Left ventricle myocardium inferior (tissue), 1 donor: ENCODE measurements at places on chromosomes 1 and 21. TPM values are rescaled to one million over a fixed set of nuclear protein-coding genes. Genes with fewer than 3 reads are reported as not detected.

The SPRR2F gene
- not detected for total RNA-seq

The SAMD13 gene
- 2.0 TPM for total RNA-seq

The GUCA2A gene
- total RNA-seq = not detected

The PLCH2 gene
- 0.16 TPM for total RNA-seq

The ARHGEF16 gene
- 0.52 TPM for total RNA-seq

The NPR1 gene
- 10.4 TPM for total RNA-seq

The RPL11 gene
- 684 TPM for total RNA-seq

The GBP3 gene
- total RNA-seq = 7.9 TPM

The DPH5 gene
- total RNA-seq = 40.0 TPM

The KMO gene
- not detected for total RNA-seq

The CENPF gene
- total RNA-seq = 1.7 TPM

The NUF2 gene
- total RNA-seq = 1.0 TPM

The CRABP2 gene
- 0.60 TPM for total RNA-seq

The ADAMTS4 gene
- total RNA-seq = 14.1 TPM

The SMIM12 gene
- total RNA-seq = 37.9 TPM

The KIAA0040 gene
- 12.8 TPM for total RNA-seq

The PFKFB2 gene
- 107 TPM for total RNA-seq

The FAM110D gene
- total RNA-seq = 3.1 TPM

The YRDC gene
- 5.7 TPM for total RNA-seq

DNA sequence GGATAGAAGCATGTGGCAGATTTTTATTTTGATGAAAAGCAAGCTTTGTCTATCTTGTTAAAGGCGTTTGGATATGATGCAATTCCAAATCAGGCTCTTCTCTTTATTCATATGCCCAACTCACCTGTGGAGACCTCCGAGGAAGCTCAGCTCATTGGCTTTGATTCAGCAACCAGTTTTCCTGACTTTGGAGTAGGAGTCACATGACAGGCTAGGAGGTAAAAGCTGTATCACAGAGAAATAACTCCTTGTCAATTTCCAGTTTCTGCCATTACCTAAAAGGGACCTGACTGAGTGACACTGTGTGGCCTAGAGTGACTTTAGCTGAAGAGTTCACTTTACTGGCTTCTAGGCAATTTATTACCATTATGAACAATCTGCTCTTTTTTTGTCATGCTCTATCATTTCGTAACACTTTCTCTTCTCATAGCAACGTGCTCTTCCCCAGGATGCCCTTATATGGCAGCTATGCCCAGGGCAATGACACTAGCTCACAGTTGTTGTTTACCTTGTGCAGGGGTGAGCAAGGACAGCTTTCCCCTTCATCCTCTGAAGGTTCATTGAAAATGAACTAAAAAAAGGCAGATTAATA lies 107.2 kb downstream of the KCNK1 start:
- DNase-seq = no peak

DNA sequence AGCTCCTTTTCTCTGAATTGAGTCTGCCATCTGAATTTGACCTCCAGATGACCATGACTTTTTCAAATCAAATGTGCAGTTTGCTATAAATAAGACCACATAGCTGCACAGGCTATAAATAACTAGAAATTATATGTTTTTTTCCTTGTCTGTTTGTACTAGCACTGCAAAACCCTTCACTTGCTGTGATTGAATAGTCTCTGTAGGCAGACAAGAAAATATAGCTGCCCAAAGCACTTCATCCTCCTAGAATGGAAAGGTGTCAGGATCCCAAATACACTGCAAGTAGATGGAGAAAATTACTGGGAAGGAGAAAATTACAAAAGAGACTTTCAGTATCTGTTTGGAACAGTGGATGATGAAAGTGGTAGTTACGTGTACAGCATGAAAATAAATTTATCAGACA lies 175.8 kb downstream of the APP start:
- no peak for DNase-seq

DNA sequence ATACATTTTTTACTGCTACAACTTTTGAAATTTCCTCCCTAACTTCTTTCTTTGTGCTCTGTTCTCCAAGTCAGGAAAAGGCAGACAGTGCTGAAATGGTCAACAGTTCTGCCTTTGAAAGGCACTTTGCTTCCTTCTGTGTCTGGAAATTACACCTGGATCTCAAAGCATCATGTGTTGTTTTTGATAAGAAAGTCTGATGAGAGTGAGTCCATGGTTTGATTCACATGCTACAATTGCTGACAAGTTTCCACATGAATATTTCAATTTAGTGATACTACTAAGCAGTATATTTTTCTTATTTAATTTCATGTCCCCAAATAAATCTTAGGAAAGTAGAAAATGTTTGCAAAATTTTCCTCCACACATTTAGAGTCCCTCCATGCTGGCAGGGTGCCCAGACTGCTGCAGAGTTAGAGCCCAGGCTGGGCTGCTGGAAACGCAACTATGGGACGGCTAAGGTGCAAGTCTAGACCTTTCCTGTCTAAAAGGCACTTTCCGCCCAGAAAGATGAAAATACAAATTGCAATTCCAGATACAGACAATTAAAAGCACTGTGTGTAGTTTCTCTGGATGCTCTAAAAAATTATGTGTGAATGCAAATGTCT lies 96.6 kb upstream of the RUNX1 start:
- DNase-seq = no peak

- no peak for DNase-seq
These were observed 209.2 kb upstream of the ZC3H12A start for GRCh38 chr1:37265156-37265555.

DNA sequence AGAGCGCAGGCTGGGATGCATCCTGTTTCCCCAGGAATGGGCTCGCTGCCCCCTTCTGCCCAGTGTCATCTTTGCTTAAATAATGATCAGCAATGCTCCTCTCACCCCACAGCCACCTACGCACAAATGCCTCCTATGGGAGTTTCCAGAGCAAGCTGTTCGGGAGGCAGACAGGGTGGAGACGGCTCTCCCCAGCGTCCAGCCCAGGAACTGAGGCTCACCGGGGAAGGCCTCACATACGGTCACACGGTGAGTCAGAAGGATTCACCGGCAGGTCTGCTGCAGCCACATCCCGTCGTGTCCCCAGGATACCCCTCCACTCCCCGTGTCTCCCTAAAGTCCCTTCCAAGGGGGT lies 40.3 kb upstream of the RUNX3 start:
- DNase-seq = no peak

GRCh38 chr1:154629061-154629674 lies 21.2 kb upstream of the ADAR start:
- no peak for DNase-seq

DNA sequence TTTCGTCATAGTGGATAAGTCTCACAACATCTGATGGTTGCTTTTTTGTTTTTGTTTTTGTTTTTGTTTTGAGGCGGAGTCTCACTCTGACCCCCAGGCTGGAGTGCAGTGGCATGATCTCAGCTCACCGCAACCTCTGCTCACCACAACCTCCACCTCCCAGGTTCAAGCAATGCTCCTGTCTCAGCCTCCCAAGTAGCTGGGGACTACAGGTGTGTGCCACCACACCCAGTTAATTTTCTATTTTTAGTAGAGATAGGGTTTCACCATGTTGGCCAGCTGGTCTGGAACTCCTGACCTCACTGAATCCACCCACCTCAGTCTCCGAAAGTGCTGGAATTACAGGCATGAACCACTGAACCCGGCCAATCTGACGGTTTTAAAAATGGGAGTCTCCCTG lies 109.2 kb downstream of the RERE start:
- DNase-seq = no peak

DNA sequence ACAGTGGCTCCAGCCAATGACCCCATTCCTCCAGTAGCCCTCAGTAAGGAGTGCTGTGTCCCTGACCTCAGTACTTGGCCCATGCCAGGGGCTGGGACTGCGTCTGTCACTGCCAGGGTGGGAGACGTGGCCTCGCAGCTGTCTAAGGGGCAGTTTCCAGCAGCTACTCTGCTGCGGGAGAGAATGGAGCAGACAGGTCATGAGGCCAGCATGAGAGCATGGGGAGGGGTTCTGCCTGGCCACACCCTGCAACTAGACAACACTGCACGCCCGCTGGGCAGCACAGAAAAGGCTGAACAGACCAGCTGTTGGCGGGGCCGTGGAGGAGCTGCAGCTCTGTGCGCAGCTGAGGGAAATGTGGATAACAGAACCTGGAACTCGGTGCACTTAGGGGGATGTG lies 91.6 kb upstream of the COL6A1 start:
- peak; percentile 39 for DNase-seq

- no peak for DNase-seq
These were observed 41.3 kb downstream of the TTC13 start for GRCh38 chr1:230937371-230937770.

- no peak for DNase-seq
These were observed 8.5 kb downstream of the IRF2BP2 start for GRCh38 chr1:234601301-234602017.

GRCh38 chr1:221793439-221794078 lies 51.7 kb upstream of the DUSP10 start:
- DNase-seq = no peak

- DNase-seq = no peak
These were observed 38.5 kb upstream of the ERO1B start for GRCh38 chr1:236320214-236320613.

- DNase-seq = peak; percentile 42
These were observed 35.5 kb downstream of the TOMM20 start for GRCh38 chr1:235093013-235093695.

GRCh38 chr1:58041621-58042020 lies 504.9 kb downstream of the OMA1 start:
- DNase-seq = no peak

DNA sequence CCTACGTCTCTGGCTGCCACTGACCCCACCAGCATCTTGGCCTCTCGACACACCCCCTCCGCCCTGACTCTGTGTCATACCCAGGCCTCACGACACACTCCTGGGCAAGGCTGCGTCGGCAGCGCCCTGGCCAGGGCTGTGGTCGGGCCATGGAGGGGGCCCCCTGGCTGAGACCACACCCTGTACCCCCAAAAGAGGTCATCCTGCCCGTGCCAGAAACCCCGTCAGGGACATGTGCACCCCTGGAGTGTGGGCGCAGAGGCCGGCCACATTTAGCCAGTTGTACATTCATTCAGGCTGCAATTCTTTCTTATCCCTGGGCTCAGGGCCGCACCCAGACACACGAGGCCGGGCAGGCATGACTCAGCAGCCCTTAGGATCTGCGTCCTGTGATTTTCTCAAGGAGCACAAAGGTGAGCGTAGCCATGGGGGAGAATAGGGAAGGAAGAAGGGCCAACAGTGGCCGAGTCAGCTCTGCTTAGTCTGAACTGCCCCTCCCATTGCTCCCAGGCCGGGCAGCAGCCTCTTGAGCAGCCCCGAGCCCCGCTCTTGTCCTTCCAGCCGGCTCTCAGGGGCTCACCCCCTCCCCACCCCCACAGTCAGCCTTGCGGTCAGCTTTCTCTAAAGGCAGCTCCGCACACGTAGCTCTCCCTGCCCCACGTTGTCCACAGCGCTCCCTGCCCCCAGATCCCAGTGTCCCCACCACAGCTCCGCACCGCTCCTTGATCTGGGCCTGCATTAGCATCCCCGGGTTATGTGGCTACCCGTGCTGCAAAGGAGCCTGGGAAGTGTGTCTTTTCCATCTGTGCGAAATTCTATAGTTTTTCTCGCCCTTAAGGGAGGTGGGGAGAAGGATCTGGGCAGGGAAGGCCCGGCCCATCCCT lies 7.9 kb downstream of the CSTB start:
- no peak for DNase-seq

DNA sequence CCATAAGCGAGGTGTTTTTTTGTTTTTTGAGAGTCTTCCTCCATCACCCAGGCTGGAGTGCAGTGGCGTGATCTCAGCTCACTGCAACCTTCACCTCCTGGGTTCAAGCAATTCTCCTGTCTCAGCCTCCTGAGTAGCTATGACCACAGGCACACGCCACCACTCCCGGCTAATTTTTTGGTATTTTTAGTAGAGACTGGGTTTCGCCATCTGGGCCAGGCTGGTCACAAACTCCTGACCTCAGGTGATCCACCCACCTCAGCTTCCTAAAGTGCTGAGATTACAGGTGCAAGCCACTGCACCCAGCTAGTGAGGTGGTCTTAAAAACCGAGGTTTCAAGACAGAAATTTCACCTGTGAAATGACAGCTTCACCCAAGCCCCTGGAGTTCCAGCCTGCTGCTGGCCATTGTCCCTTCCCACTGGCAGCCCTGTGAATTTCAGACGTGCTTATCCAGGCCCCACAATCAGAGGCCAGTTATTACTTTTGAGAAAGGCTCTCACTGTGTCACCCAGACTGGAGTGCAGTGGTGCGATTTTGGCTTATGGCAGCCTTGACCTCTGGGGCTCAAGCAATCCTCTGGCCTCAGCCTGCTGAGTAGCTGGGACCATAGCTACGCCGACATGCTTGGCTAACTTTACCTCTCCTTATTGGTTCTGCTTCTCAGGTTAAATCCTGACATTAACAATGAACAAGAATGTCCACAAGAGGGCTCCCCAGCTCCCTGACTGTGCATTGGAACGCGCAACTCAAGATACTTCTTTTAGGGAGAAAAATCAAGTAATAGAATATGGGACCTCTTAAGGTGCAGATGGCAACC lies 19.4 kb downstream of the ENO1 start:
- DNase-seq = no peak

- DNase-seq = no peak
These were observed 3.1 kb downstream of the ENO1 start for GRCh38 chr1:8875216-8875861.

- no peak for DNase-seq
These were observed 23.1 kb upstream of the C1orf198 start for GRCh38 chr1:230891413-230891812.

DNA sequence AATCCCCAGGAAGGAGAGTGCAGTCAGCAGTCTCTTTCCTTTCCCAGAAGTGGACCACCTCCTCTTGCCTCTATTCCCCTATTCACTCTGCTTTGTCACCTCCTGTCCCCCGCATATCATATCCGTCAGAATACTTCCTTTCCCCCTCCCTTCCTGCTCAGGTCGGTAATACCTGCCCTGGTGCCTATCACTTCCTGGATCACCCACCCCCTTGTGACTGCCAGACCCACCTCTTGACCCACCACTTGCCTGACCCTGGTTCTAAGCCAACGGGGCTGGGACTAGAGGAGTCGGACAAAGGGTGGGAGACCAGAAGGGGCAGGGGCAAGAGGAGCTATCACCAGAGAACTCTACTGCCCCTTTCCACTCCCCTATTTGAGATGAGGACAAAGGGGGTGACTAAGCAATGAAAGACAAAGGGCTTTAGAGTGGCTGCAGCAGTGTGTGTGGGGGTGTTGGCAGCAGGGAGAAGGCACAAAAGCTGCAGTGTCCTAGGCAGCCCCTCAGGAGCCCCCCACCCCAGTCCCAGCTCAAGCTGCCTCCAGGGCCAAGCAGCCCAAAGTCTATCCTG lies 1.7 kb upstream of the ADAMTS4 start:
- no peak for DNase-seq

- DNase-seq = no peak
These were observed 60.8 kb downstream of the ZNF684 start for GRCh38 chr1:40592107-40592803.

- DNase-seq = no peak
These were observed 850.0 kb downstream of the LTN1 start for GRCh38 chr21:28142697-28143096.

GRCh38 chr1:3405974-3406867 lies 48.2 kb upstream of the ARHGEF16 start:
- DNase-seq = no peak
